ENCODE measurements at places on chromosomes 6 and 20. TPM values are rescaled to one million over a fixed set of nuclear protein-coding genes. Genes with fewer than 3 reads are reported as not detected.

- DNase-seq = no peak
Measured at GRCh38 chr20:35151736-35152135, 4.6 kb upstream of the EDEM2 start.

DNA sequence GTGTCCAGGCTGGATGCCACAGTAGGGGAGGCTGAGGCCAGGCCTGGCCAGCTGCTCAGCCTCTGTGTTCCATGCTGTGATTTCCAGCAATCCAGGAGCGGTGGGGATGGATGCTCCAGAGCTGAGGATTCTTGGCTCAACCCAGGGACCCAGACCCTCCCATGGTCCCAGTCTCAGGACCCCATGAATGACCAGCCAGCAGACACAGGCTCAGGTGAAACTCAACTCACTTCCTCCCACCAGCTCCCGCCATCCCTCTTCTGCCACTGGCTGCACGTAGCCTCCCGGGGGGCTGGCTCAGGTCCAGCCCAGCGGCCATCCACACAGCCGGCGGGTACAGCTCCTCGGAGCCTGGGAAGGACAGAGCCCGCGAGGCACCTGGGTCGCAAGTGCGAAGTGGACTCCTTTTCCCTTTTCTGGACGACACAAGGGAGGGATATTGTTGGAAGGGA, 54.5 kb upstream of the DACT2 start:
- no peak for DNase-seq

The RAET1G gene
- total RNA-seq = not detected

- no peak for DNase-seq
Measured at GRCh38 chr20:50759678-50760077, 28.3 kb downstream of the PARD6B start.
